IMR-90 (cell line): ENCODE measurements at places on chromosomes 4 and X. TPM values are rescaled to one million over a fixed set of nuclear protein-coding genes. Genes with fewer than 3 reads are reported as not detected.

The RHOH gene
- under 0.01 TPM in 1 of 2 replicates, not detected in the other for total RNA-seq

The ARMCX5 gene
- 20.8 and 24.9 TPM in 2 replicates for total RNA-seq

The IL2 gene
- total RNA-seq, result not detected in 2 replicates

DNA sequence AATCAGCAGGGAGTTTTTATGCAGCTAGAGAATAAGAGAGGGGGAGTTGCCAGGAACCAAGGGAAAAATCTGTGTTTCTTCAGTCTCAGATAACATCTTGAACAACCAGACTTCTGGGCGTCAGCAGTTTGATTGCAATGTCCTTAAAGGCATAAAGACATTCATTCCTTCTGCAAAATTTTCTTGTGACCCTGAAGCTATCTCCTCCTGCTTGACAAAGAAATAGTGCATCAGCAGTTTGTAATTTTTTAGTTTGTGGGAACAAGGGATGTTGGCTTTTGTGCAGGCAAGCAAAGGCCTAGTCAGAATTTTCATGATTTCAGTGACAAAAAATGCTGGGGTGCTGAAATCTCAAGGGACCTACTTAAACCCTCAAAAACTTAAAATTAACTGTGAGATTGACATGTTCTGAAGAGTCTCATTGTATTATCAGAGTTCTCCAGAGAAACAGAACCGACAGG, 125.8 kb upstream of the UNC5C start:
- H3K36me3 ChIP-seq, result no peaks in the 10 kb centered on the region
- H3K4me3 ChIP-seq, result no peak overlapping the region

DNA sequence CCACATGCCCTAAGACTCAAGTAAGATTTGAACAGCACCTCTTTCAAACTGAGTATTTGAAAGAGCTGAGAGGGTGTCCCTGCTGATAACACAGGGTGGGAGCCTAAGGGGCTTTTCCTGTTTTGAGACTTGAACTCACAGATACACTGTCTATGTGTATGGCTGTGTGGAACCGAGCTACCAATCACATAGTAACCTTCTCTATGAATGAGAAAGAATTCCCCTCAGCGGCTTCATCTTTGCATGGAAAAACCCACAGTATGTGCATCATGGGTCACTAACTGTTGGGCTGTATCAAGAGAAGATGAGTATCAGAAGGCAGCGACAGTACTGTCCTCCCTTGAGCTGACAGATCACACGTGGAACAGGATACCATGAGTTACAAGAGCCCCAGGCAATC, 336.3 kb downstream of the AFF2 start:
- no peak for DNase-seq
- H3K4me1 ChIP-seq, result no peaks in the 10 kb centered on the region
- H3K4me3 ChIP-seq, result no peak overlapping the region
- no peaks in the 10 kb centered on the region for H3K27me3 ChIP-seq
- no peak overlapping the region for H3K27ac ChIP-seq
- H3K36me3 ChIP-seq, result no peaks in the 10 kb centered on the region

- no peak overlapping the region for H3K4me3 ChIP-seq
- H3K36me3 ChIP-seq, result no peaks in the 10 kb centered on the region
- no peak overlapping the region for H3K27ac ChIP-seq
- DNase-seq, result no peak
Measured at GRCh38 chrX:139936259-139936658, 3.4 kb upstream of the ATP11C start.
